Stimulated activated CD4-positive, alpha-beta T cell treated with anti-CD3 and anti-CD28 coated beads, Interleukin-1b, Interleukin-23, amount 100 ng/mL, for 1 hour (primary cell): ENCODE measurements at places on chromosomes 16 and 17.

DNA sequence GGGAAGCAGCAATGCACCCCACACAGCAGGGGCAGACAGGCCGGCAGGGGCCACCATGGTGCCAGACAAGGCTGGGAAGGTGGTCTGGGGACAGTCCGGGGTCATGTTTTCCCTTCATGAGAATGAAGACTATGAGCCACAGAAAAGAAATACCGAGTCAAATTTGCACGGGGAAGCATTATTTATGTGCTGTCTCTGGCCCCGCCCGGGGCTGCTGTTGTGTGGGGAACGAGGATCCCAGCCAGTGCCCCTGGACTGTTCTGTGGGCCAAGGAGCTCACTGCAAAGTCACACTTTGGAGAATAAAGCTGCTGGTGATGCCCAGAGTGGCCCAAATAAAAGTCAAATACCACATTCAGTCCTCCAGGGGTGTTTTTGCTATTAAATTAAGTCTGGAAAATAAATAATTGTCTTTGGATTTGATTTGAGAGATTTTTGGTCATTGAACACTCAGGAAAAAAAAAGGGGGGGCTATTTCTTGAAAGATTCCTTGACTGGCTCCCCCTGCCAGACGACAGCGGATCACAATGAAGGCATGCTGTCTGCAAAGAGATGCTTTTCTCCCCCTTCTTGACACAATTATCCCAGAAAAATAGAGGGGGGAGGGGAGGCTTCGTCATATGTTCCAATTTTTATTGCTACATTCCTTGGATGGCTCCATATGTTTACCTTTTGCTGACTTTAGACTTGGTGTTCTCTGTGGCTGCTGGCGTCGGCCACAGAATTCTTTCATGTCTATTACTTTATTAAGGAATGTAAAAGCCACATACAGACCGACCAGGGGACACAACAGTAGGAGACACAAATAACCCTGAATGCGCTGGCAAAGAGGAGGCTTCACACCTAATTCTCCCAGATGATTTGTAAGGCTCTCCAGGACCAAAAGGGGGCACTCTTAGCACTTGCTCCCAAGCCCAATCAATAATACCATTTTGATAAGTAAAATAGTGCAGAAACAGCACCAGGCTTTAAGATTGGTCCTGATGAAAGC is 27.1 kb upstream of the ANKFN1 start:
- DNase-seq = no peak

DNA sequence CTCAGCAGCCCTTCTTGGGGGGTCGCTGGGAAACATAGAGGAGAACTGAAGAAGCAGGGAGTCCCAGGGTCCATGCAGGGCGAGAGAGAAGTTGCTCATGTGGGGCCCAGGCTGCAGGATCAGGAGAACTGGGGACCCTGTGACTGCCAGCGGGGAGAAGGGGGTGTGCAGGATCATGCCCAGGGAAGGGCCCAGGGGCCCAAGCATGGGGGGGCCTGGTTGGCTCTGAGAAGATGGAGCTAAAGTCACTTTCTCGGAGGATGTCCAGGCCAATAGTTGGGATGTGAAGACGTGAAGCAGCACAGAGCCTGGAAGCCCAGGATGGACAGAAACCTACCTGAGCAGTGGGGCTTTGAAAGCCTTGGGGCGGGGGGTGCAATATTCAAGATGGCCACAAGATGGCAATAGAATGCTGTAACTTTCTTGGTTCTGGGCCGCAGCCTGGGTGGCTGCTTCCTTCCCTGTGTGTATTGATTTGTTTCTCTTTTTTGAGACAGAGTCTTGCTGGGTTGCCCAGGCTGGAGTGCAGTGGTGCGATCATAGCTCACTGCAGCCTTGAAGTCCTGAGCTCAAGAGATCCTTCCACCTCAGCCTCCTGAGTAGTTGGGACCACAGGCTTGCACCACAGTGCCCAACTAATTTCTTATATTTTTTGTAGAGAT is 3.4 kb downstream of the STH start:
- peak; percentile 49 for DNase-seq

DNA sequence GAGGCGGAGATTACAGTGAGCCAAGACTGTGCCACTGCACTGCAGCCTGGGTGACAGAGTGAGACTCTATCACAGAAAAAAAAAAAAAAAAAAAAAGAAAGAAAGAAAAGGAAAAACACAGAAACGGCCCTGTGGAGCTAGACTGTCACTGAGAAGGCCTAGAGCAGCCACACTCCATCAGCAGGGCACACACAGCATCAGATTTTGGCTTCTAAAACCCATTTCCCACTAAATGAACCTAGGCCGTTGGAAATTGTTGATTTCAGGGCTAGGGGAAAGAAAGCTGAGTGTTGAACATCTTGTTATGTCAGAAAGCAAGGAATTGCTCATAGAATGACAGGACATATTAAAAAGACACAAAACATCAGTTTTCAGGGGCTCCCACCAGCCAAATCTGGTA is 48.9 kb downstream of the ZCCHC14 start:
- DNase-seq = no peak

GRCh38 chr17:81806461-81807209 is 2.7 kb downstream of the GCGR start:
- no peak for DNase-seq

- no peak for DNase-seq
These were observed 1.2 kb upstream of the RFFL start for GRCh38 chr17:35064516-35065215.

DNA sequence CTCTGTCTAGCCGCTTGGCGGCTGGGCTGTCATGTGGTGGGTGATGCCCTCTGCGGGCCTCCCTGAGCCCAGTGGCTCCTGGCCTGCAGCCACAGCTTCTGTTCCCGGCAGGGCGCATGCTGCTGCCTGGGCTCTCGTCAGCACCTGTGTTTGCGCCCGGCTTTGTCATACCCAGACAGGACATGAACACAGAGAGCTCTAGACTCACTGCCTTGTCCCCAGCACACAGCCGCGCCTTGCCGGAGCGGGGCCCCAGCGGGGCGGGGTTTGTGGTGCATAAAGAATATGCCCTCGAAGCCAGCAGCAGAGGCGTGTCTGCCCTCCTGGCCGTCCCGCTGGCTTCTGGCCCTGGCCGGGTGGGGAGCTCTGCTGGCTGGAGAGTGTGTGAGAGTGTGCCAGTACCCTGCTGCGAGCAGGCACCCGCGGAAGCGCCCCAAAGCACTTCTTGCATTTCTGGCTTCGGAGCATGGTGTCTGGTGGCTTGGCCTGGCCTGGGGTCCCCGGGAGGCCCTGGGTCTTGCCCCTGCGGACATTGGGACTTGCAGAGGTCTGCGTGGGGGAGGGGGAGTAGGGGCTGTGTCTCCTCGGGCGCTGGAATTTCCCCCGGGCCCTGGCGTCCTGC is 14.4 kb downstream of the ASPSCR1 start:
- no peak for DNase-seq

GRCh38 chr16:57472665-57473060 is 10.2 kb downstream of the POLR2C start:
- DNase-seq = no peak

DNA sequence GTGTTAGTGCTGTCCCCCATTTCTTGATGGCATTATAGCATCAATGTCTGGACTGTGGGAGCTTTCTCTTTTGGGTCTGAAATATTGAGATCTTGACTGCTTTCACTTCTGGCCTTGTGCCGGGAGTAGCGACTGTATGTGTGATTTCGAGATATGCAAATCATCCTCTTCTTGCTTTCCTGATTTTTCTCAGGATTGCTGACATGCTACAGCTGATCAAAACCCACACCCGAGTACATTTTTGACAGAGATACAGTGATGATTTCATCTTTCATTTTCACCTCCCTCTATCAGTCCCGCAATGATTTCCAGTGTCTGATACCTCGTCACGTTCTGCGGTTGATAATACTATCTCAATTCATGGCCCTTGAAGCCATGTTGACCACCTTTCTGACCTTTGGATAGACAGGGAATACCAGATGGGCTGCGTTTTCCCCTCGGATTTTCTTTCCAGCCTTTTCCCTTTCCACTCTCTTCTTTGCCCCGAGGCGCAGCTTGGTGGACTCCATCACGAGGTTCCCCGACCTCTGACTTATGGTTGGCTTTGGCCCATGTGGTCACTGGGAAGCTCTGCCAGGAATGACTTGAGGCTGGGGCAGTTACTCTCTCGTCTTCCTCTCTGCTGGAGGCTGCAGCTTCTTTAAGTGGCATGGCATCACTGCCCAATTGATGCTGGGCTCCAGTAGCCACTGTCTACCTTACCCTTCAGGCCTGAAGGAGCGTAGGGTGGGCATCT is 184.4 kb downstream of the SNX29 start:
- no peak for DNase-seq

- DNase-seq = no peak
These were observed 23.2 kb downstream of the CDH3 start for GRCh38 chr16:68668266-68668665.

DNA sequence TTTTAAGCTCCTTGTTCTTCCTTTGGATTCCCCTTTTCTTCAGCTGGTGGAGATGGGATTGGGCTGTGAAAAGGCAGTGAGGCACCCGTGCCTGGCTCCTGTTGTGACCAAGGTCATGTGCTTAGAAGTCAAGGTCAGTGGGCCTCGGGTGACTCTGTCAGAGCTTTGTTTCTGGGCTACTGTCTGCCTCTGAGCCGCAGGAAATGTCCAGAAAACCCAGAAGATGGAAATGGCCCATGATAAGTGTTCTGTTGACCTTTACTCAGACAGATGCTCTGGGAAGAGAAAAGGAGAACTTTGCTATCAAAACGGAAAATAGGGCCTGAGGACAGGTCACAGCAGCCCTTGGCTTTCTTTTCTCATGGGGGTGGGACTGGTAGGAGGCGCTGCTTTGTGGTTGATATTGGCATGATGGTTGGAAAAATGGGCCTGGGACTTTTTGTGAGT is 2.9 kb downstream of the ABCC1 start:
- no peak for DNase-seq

- DNase-seq = no peak
These were observed 47.0 kb upstream of the SREBF1 start for GRCh38 chr17:17883801-17884200.

- no peak for DNase-seq
These were observed 53.4 kb downstream of the GRB2 start for GRCh38 chr17:75352079-75352569.

GRCh38 chr16:56125922-56126321 is 65.4 kb upstream of the GNAO1 start:
- DNase-seq = no peak

- DNase-seq = no peak
These were observed 21.0 kb upstream of the G6PC1 start for GRCh38 chr17:42879596-42879985.

DNA sequence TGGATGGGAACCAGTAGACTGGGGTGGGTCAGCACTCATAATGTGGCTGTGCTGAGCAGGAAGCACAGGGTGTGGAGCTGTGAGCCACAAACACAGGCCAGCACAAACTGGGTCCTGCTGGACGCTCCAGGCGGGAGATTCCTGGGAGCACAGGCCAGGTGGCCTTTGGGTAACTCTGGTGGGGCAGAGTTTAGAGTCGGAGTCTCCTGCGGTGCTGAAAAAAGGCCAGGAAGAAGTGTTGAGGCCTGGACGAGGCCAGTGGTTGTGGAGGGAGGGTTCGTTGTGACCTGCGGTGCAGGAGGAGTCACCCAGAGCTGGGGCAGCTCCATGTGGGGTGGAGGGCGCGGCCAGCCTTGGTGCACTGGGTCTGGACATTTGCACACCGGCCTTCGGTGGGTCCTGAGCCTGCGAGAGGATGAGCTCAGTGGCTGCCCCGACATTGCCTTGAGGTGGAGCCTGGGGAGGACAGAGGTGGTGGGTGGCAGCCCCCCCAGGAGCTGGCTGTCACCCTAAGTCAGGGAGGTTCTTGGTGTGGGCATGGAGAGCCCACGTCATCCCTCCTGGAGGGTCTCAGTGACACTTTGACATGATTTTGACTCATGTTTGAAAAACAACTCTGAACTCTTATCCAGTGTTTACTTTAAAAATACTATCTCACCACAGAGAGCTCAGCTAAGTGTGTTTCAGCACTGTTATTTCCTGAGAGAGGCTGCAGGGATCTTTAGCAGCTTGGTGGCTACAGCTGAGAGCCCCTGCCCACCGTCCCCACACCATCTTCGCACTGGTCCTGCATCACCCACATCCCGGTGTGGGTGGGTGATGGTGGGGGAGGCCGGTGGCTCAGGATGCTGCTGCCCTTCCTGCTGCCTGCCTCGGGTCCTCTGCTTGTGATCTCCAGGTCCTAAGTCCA is 98.7 kb downstream of the NPIPB11 start:
- DNase-seq = no peak

GRCh38 chr17:77733576-77734296 is 224.8 kb upstream of the TNRC6C start:
- DNase-seq = no peak

GRCh38 chr17:17126131-17127110 is 79.7 kb downstream of the PLD6 start:
- no peak for DNase-seq

DNA sequence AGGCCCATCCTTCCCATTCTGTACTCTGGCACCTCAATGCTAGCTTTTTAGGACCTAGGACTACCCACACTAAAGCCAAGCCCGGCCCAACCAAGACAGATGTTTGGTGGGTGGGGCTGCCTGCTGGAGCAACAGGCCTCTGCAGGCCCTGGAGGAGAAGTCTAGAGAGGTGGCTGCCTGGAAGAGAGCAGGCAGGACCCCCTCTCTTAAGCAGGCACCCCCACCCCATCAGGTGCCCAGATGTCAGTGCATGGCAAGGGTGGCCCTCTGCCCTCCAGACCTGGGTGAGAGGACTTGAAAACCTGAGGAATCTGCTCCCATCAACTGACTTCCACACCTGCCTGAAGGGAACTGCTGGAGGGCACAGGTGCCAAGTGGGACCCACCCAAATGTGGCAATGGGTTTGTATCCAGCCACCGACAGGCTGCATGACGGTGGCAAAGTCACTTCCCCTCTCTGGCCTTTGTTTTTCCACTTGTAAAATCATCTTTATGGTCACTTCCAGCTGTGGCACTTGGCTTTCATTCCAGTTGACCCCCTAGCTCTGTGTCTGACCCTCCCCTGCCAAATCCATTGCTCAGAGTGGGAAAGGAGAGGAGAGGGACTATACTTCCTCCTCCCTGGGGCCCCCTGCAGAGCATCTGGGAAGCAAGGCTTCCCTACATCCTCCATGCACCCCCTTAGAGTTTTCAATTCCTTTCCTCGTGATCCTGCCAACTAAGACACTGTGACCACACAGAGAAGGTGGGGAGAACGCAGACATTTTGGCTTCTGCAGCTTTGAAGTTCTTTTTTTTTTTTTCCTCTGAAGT is 1.7 kb upstream of the STAT5A start:
- DNase-seq = no peak

DNA sequence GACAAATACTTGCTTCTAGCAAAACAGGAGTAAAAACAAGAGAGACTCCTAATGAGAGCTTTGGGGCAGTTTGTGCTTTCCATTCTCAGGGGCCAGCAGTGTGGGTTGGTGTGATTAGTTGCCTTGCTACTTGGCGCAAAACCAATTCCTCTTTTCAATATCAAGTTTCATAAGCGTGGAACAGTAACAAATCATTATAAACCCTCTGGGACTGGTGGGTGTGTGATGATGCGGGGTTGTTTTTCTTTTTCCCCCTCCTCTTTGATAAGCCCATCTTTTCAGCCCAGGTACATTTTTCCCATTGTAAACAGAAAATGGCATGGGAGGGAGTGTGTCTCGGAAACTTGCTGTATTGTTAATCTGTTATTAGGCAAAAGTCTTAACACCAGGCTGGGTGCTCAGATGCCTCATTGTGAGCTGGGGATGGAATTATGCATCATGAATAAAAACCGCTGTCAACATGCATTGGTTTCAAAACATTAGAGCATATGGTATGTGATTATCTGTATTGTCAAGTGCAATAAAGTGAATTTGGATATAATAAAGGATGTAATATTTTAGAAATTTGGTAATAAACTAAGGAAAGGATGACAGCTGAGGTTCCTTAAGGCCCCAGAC is 166.4 kb downstream of the CCDC182 start:
- no peak for DNase-seq

- DNase-seq = no peak
These were observed 291.1 kb upstream of the IRX3 start for GRCh38 chr16:54577651-54578128.
